Forelimb muscle (tissue), 1 donor: ENCODE measurements at places on chromosomes 12 and 14. TPM values are rescaled to one million over a fixed set of nuclear protein-coding genes. Genes with fewer than 3 reads are reported as not detected.

The AQP5 gene
- polyA plus RNA-seq = 0.38 TPM

DNA sequence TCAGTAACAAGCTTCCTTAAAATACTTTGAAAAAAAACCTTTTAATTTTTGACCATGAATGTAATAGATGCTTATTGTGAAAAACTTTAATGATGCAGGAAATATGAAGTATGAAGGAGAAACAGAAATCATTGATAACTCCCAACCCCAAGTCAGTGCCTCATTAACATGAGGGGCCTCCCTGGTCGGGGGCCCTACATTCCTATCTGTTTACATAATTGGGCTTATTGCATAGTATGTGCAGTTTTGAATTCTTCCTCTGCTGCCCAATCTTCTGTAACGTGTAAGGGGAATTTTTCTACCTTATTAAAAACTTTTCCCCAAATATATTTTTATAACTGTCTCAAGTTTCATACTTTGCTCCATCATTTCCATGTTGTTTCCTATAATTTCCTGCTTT is 63.0 kb downstream of the SLC25A47 start:
- no peak for DNase-seq

- no peak for DNase-seq
Measured at GRCh38 chr12:5452569-5452968, 20.7 kb downstream of the NTF3 start.

DNA sequence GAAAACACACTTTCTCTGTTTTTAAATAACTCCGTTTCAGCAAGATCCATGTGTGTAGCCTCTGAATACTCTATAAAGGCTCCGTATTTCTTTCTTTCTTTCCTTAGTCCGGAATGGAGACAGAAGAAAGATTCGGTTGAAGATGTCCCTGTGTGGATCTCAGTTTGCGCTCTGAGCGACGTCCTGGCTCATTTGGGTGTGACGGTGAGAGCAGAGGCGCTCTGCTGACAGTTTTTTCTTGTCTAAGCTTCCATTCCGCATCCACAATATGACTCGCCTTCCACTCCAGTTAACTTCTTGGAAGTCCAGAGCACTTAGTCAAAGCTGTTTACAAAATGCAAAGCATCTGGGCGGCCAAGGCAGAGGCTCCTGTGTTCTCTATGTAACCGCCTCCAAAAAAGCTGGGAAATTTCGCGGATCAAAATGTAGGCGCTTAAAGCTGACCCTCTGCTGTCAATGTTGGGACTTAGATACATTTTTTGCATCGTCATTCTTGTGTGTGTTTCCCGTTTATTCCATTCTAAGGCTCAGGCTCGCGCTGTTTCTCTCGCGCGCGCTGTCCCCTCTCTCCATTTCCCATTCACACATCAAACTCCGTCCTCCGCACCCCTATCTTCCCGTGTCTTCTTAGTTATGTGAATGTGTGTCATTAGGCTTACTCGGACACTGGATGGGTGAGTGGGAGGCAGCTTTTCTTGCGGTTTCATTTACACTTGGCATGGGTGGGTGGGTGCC is 880 bp upstream of the FLRT2 start:
- peak; percentile 41 for DNase-seq

DNA sequence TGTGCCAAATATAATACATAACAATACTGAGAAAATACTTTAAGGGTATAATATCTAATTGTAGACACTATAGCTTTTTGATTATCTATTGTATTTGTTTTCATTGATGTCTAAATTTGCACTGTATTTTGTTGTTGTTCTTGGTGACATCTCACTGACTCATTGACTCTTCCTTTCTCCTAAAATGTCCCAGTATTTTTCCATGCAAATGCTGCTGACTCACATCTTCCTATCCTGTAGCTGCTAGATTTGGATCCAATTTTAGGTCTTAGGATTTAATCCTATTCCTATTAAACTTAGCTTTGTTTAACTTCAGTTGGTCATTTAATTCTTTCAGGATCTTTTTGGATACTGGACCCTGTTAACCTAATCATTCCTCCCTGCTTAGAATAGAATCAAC is 148.5 kb downstream of the TMTC2 start:
- DNase-seq = no peak

The PNP gene
- polyA plus RNA-seq = 10.6 TPM

GRCh38 chr12:110170535-110171185 is 46.5 kb downstream of the IFT81 start:
- no peak for DNase-seq

The ITGA5 gene
- polyA plus RNA-seq = 98.8 TPM

The FSCB gene
- not detected for polyA plus RNA-seq

DNA sequence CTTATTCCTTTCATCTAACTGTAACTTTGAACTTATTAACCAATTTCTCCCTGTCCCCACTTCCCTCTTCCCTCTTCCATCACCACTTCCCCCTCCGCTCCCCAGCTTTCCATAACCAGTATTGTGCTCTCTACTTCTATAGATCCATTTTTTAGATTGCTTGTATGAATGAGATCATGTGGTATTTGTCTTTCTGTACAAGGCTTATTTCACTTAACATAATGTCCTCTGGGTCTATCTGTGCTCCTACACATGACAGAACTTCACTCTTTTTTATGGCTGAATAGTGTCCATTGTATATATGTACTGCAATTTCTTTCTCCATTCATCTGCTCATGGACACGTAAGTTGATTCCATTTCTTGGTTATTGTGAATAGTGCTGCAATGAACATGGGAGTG is 14.4 kb downstream of the ERP27 start:
- no peak for DNase-seq

The ADAMTS20 gene
- 0.05 TPM for polyA plus RNA-seq

The TPH2 gene
- not detected for polyA plus RNA-seq

The ACOT6 gene
- not detected for polyA plus RNA-seq

- DNase-seq = no peak
Measured at GRCh38 chr12:31906557-31907301, 52.5 kb upstream of the RESF1 start.

The RNASE3 gene
- 0.28 TPM for polyA plus RNA-seq

- DNase-seq = no peak
Measured at GRCh38 chr12:52013626-52014310, 7.0 kb downstream of the TAMALIN start.

GRCh38 chr12:111588010-111588409 is 11.1 kb downstream of the ATXN2 start:
- no peak for DNase-seq

- DNase-seq = no peak
Measured at GRCh38 chr14:103329401-103330347, 4.4 kb upstream of the EIF5 start.

- DNase-seq = no peak
Measured at GRCh38 chr12:65822732-65823512, 1.4 kb upstream of the HMGA2 start.

The GPRC5A gene
- polyA plus RNA-seq = 1.9 TPM

The BAG5 gene
- polyA plus RNA-seq = 21.1 TPM

DNA sequence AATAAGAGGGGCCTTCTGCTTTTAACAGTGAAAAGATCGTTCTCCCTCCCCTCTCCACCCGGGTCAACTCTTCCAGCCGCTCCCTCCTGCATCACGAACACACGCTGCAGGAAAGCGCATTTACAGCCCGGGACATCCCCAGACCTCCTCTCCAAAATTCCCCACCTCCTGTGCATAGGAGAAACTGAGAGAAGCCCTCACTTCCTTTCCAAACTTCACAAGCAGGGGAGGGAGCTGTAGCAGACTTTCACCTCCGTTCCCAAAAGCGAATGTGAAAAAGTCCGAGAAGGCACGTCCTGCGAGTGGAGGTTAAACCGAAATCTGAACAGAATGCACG is 513 bp downstream of the BCAT1 start:
- DNase-seq = no peak

- no peak for DNase-seq
Measured at GRCh38 chr14:50794068-50794645, 36.8 kb downstream of the NIN start.

The SLC10A1 gene
- polyA plus RNA-seq = not detected

DNA sequence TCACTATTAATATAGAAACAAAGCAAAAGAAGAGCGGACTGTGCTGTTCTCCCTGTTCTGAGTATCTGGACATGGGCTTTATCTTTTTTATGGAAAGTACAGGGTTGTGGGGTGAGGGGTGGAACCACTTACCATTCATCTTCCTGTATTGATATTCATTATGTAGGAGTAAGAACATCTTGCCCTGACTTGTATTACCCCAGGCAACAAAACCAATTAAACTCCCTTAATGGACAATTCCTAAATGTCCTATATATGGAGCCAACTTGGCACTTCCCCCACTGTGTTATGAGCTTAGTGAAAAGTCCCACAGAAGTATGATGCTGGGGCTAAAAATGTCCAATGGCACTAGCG is 139.9 kb upstream of the KRR1 start:
- no peak for DNase-seq

DNA sequence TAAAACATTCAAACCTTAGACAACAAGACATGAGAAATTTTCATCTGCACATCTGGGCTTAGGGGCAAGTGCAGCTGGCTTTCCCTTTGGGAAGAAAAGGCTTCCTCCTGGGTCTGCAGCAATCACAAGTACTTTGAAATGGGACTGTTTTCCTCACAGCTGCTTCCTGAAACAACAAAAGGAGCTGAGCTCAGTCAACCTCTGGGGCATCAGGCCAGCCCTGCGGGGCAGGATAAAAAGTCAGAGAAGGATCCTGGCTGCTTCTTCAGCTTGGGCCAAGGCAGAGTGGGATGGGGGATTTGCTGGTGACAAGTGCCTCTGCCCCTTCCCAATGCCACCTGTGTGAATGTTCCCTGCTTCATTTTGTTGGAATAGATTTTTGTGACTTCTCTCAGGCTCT is 16.2 kb upstream of the SDR39U1 start:
- no peak for DNase-seq

GRCh38 chr12:70484464-70484863 is 118.4 kb downstream of the KCNMB4 start:
- DNase-seq = no peak

DNA sequence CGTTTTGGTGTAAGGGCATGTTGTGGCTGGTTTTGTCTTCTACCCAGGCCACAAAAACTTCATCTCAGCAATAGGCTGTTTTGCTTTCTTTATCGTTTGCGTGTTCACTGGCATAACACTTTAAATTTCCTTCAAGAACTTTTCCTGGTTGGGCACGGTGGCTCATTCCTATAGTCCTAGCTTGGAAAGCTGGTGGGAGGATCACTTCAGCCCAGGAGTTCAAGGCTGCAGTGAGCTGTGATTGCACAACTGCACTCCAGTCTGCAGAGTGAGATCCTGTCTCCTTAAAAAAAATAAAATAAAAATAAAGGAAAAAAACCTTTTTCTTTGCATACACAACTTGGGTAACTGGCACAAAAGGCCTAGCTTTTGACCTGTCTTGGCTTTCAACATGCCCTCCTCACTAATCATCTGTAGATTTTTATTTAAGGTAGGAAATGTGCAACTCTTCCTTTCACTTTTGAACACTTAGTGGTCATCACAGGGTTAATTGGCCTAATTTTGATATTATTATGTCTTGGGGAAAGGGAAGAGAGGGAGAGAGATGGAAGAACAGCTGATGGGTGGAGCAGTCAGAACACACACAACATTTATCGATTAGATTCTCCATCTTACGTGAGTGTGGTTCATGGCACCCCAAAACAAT is 78.9 kb upstream of the PSMA6 start:
- no peak for DNase-seq

The MYO1H gene
- 0.33 TPM for polyA plus RNA-seq

DNA sequence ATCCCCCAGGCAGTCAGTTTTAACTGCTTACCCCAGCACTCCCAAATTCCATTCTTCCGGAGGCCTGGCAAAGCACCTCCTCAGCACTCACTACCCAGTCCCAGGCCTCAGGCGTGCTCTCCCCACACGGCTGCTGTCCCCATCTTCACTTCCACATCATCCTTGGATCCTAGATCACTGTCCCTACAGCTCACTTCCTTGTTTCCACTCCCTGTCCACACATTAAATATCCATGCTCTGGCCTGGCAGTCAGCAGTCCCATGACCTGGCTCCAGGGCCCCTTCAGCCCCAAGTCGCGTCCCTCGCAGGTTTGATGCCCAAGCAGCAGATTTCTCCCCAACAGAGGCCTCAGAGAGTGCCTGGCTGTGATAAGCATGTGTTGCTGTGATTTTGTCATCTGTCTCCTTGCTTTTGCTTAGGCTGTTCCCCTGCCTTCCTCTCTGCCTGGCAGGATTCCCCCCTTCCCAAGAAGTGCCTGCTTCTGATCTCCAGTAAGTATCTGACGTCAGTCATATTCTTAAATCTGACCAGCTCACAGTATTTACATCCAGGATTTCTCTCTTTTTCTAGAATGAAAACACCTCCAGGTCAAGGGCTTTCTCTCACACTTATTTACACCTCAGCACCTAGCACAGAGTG is 241.7 kb downstream of the ZFP36L1 start:
- DNase-seq = no peak

The ZFC3H1 gene
- 40.4 TPM for polyA plus RNA-seq

- no peak for DNase-seq
Measured at GRCh38 chr14:38053666-38054065, 154.0 kb upstream of the SSTR1 start.

The TDP1 gene
- 8.1 TPM for polyA plus RNA-seq

GRCh38 chr12:126342866-126343265 is 1277.6 kb downstream of the AACS start:
- DNase-seq = no peak

DNA sequence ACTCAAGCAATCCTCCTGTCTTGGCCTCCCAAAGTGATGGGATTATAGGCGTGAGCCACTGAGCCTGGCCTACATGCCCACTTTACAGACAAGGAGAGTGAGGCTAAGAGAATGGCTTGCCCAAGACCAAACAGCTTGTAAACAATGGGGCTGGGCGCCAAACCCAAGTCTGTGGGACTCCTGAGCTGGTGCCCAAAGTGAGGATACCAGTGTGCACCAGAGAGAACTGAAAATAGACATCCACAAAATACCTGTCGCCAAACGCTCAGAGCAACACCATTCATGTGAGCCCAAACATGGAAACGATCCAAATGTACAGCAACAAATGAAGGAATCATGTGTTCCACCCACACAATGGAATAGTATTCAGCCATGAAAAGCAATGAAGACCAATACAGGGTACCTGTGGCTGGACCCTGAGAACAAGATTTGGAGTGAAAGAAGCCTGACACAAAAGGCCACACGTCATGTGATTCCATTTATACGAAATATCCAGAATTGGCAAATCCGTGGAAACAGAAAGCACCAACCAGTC is 38.2 kb downstream of the CCNK start:
- no peak for DNase-seq

The PLD4 gene
- 5.7 TPM for polyA plus RNA-seq

The C12orf54 gene
- 0.44 TPM for polyA plus RNA-seq

- DNase-seq = no peak
Measured at GRCh38 chr14:37262649-37263048, 64.9 kb downstream of the MIPOL1 start.

DNA sequence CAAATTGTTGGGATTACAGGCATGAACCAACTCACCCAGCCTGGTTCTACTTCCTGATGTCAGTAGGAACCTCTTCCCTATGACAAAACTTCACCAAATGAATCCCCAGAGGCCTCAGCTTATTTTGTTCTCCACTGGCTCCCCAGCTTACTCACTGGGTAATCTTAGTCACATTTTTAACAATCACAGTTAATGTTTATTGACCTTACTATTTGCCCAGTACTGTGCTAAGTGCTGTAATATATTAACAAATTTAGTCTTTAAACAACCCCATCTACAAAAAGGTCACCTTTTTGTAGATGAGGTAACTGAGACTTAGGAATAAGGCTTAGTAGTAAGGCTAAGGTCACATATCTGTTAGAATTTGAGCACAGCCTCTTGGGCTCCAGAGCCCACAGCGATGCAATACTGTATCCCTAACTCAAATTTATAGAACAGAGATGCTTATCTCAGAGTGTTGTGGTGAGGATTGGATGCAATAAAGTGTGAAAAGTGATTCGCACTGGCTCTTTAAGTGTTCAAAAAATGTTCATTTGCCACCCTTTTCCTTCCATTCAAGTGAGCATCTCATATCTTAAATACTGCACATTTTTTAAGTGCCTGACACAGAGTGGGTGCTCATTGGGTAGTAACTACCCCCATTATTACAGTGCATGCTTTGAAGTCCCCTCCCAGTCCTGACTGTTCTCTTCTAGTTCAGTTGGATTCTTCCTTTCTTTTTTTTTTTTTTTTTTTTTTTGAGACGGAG is 146.4 kb upstream of the ARHGAP5 start:
- DNase-seq = no peak
